ENCODE measurements at places on chromosomes 12 and 14.

- DNase-seq: no peak
These were observed 318.2 kb downstream of the BCL11B start for GRCh38 chr14:98953551-98954348.

DNA sequence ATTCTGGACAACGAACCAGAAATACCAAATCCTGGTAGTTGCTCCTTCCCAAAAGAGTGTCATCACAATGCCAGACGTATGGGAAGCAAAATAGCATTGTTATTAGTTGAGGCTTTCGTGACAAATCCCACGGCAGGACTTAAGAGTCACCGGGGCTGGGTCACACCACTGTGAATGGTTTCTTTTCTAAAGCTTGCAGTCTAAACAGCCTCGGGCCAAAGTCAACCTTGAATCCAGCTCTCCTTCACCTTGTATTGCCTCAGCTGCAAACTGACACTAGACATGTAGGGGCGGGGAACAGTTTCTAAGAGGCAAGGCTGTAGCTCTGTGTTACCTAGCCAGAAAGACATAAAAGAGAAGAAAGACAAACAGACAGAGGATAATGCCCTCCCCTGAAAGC lies 734.8 kb downstream of the MED13L start:
- no peak for DNase-seq

- no peak for DNase-seq
These were observed 117.6 kb downstream of the SCARB1 start for GRCh38 chr12:124745891-124746570.

GRCh38 chr12:80714846-80715245 lies 1.9 kb upstream of the MYF5 start:
- DNase-seq: no peak

GRCh38 chr12:32296567-32296966 lies 102.8 kb upstream of the FGD4 start:
- no peak for DNase-seq

DNA sequence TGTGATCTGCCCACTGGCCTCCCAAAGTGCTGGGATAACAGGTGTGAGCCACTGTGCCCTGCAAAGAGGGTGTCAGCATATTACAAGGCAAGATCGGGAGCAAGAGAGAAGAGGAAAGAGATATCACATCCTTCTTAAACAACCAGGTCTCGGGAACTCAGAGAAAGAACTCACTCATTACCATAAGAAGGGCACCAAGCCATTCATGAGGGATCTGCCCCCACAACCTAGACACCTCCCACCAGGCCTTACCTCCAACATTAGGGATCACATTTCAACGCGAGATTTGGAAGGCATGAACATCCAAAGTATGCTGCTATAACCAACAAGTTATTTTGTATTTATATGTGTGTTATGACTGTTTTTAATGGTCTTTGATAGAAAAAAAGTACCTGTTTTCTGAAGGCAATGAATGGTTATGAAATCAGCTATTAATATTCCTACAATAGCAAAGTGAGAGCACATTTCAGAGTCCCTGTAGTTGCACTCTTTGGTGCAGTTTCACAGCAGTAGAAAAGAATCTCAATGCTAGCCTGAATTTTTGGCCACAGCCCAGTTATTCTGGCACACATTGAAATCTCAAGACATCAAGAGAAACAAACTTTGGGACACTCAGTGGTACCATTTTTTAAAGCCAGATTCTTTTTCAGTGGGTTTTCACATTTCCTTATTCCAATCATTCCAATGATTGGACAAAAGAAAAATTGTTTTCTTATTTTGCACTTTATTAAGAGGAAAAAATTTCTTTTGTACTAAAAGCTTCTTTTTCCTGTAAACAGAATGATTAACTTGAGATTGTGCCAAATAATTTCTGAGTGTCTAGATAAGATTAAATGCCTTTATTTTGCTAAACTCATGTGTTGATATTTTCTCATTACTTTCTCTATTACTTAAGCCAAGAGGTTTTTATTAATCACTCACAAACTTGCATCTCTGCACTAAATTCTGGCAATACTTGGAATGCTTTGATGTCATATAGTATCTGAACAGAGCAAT lies 582.6 kb upstream of the ATP2B1 start:
- no peak for DNase-seq

DNA sequence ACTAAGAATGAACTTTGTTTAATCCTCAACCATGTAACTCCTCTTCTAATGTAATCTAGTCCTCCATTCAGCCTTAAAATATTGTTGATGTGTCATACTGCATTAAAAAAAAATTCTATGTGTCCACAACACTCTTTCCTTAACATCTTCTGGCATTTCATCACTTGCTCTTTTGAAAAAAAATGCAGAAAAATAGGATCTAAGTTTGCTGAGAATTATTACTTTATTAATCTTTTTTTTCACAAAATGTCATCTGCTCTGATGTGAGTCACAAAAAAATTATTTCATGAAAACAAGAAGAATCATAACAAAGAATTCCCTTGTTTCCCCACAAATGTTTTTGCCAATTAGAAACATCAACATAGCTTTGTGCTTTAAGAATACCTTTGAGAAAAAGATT lies 410.1 kb upstream of the MGAT4C start:
- no peak for DNase-seq

DNA sequence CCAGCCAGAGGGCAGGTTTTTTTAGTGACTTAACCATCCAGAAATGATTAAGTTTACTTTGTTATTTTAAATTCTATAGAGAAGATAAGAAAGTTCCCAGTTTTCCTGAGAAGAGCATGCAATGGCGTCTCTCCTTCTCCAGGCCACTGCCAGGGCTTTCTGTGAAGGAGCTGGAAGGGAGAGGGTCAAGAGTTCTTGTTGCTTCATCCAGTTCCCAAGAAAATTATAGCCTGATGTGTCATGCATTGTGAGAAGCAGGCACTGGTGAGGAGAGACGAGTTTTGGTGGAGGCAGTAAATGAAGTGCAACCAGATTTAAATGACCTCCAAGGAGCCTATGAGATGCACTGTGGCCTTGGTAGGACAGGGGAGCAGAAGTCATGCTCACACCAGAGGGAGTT lies 14.2 kb downstream of the ELK3 start:
- no peak for DNase-seq

DNA sequence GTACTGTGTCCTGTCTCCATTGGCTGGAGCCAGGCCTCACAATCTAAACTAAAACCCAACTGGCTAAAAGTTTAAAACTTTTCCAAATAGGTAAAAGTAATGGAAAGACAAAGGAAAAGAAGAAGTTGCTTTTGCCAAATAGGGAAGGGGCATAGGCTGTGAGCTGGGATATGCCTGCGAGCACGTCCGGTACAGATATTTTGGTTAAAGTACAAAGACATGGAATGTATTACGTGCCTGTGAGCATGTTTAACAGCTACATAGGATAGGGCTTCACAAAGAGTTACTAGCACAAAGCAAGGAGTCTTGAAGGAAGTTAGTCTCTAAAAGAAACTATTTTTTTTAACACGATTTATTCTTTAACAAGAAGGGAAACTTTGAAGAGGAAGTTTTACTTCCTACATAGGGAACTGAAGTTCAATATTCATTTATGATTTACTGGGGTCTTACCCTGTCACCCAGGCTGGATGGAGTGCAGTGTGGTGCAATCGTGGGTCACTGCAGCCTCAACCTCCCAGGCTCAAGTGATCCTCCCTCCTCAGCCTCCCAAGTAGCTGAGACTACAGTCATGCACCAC lies 41.9 kb upstream of the INF2 start:
- DNase-seq: no peak

DNA sequence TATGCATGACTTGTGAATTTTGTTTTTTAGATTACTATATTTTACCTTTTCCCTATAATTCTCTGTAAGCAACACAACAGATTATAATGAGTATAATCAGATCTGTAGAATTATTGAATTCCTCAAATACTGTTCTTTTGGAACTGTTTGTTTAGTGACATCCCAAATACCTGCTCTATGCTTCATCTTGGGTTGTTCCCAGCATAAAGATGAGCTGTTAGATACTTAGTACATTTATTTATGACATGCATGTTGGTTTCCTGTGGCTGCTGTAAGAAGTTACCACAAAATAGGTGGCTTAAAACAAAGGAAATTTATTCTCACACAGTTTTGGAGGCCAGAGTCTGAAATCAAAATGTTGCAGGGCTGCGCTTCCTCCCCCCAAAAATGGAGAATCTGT lies 78.4 kb downstream of the PTPRR start:
- DNase-seq: no peak

DNA sequence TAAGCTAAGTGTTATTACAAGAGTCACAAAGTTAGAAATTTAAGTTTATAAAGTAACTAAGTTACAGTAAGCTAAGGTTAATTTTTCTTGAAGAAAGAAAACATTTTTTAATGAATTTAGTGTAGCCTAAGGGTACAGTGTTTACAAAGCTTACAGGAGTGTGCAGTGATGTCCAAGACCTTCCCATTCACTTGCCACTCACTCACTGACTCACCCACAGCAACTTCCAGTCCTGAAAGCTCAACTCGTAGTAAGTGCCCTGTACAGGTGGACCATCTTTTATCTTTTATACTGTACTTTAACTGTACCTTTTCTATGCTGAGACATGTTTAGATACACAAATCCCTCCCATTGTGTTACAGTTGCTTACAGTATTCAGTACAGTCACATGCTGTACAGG lies 60.9 kb upstream of the TMEM263 start:
- DNase-seq: no peak

DNA sequence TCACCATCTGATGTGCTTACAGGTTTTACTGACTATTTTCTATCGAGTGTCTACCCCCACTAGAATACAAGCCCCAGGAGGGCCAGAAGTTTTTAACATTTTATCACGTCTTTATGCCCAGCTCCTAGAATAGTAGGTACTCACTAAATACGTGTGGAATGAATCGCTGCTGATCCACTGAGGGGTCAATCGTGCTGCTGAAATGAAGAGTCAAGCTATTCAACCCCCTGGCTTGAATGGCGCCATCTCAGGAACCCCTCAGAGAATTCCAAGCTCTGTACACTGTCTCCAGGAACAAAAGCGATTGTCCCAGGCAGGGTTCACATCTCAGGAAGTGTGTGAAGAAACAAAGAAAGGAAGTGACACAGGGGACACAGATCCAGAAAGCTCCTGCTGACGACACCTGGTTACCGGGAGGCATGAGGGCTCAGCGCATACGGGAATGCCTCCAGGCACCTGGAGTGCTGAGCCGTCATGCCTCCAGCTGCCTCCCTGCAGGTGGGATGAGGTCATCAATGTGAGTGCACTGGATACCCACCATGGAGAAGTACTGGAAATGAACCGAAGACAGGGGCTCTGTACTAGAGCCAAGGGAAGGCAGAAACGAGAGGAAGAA lies 45.6 kb downstream of the PITPNM2 start:
- no peak for DNase-seq

GRCh38 chr14:20848955-20849570 lies 42.1 kb upstream of the RNASE3 start:
- DNase-seq: no peak

GRCh38 chr14:105742531-105742848 lies 216.1 kb downstream of the TMEM121 start:
- DNase-seq: no peak

DNA sequence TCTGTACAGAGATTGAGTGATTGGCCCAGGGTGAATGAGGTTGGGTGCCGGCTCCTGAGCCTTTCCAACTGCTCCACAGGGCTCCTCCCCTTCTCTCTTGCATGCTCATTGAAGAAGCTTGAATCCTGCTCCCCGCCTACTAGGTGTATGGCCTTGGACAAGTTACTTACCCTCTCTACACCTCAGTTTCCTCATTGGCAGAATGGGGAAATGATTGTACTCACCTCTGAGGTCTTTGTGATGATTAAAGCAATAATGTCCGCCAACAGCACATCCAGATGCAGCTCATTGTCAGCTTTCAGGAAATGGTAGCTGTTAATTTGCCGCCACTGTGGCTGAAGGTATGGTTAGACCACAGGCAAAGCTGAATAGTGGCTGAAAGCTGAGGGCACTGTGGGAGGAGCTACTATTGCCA lies 174.1 kb downstream of the CRADD start:
- no peak for DNase-seq

- no peak for DNase-seq
These were observed 198.1 kb downstream of the DPY19L2 start for GRCh38 chr12:63470161-63470560.

DNA sequence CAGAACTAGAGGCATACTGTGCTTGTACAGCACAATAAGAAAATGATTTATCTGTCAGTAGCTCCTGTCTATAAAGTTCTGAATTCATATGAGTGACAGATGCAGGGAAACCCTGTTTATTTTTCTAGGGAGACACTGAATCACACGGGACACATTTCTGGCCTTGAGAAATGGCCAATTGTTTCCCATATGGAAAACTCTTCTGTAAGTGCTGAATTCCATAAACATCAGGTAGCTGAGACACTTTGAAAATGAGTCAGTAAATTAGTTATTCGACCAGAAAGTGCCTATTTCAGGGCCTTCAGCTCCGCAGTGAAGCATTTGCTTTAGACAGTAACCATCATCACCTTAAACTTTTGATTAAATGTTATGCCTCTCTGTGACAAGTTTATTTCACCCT lies 184.4 kb downstream of the TMEM132D start:
- no peak for DNase-seq

- no peak for DNase-seq
These were observed 75.9 kb downstream of the CHST11 start for GRCh38 chr12:104532636-104533035.

DNA sequence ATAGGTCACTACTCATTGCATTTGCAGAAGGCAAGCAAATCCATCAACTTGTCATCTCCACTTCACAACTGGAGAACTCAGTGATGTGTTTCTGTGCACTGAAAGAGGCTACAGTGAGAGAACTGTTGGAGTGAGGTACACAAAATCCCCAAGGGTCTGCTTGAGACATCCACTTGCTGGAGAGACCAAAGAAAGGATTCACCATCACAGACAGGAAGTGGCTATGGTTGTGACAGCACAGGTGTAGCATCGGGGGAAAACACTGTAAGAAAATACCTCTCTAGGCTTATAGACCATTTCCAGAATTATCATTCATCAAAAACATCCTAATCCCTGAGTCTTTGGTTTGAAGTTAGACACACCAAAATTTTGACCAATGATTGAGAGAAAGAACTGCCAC lies 201.3 kb upstream of the OR4E1 start:
- DNase-seq: no peak

DNA sequence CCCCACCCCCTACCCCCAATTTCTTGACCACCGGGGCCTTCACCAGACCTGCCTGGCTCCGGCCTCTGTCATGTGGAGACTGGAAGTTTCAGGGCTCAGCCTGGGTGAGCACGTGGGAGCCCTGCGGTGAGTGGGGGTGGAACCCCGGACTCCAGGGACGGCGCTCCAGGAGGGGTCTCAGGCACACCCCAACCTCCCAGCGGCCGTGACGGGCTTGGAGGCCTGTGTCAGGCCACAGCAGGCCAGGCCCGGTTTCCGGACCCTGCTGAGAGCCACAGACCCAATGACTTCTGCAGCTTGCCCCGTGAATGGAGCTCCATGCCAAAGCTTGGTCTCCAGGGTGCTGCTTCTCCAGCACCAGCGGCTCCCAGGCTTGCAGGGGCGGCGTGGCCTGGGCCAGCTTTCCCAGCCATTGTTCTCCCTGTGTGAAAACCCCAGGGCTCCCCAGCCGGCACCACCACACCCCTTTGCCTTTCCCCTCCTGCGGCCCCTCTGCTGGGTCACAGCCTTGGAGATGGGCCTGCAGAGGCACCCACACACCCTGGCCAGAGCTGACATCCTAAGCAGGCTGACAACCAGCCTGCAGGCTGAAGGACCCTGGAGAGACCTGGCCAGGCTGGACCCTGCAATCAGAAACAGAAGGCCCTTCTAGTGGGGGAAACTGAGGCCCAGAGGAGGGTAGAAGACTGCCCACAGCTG lies 186.2 kb upstream of the C14orf180 start:
- no peak for DNase-seq

- no peak for DNase-seq
These were observed 291.3 kb downstream of the PDZRN4 start for GRCh38 chr12:41479426-41479825.
